Fibroblast of skin of back (primary cell): ENCODE measurements at places on chromosomes 7 and 10.

DNA sequence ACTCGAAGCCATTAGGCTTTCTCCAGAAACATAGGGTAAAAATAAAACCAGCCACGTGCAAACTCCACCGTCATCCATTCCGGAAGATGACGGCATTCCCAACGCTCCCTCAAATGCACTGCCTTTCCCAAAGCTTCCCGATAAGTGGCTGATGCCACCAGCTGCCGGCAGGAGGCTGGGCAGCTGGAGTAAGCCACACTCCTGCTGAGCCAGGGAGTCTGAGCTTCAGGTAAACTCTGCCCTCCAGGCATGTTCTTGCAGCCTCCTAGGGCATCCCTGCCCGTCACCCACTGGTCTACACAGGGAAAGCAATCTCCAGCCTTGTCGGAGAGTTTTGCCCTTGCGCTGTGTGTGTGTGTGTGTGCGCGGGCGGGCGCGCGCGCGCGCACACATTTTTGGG lies 40.5 kb upstream of the TMEM273 start:
- no peak for DNase-seq

- no peak for DNase-seq
Measured at GRCh38 chr7:37666026-37666799, 17.4 kb upstream of the GPR141 start.

- no peak for DNase-seq
Measured at GRCh38 chr10:5670662-5671375, 4.4 kb upstream of the ASB13 start.

GRCh38 chr10:17783751-17784150 lies 25.4 kb upstream of the MRC1 start:
- DNase-seq, result no peak

DNA sequence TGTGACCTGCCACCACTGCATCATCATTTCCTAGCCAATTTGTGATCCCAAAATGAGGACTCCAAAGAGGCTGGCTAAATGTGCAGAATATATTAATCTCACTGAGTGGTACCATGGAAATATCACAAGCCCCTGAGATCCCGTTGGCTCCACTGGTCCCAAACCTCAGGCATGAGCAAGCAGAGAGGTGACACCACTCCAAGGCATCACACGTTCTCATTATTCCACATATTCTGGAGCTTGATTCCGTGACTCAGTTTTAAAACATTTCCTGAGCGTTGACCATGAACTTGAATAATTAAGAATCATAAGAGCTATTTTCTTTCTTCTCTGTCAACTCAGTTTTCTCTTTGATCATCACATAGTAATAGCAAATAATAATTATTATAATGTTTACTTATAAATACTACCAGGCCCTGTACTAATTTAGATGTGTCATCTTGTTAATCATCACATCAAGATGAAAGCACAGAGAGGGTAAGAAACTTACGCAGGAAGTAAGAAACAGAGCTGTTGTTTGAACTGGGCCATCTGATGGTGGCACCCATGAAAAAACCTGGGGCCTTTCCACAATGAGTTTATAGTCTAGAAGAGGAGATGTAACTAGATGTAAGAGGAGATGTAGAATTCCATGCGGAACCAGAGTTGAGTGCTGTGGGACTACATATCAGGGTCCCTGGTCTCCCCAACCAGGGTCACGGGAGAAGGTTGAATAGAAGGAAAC lies 3.5 kb downstream of the APBB1IP start:
- DNase-seq, result no peak

- peak; percentile 70 for DNase-seq
Measured at GRCh38 chr7:151705636-151706276, 171.2 kb downstream of the PRKAG2 start.

DNA sequence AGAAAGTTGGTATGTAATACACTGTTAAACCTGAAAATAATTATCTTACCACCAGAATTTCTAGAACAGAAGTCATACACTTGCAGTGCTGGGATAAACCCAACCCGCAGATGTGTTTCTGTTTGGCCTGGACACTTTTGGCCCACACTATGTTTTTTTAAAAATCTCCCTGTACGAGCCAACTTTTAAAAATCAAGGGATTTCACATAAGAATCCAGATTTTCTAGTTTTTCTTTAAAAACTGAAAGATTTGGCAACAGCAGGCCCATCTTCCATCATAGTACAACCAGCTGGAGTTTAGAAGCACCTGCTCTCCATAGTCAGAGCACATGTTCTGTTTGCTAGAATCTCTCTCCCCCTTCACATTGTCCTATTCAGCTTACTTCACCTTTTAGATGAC lies 74.0 kb downstream of the TLL2 start:
- no peak for DNase-seq

DNA sequence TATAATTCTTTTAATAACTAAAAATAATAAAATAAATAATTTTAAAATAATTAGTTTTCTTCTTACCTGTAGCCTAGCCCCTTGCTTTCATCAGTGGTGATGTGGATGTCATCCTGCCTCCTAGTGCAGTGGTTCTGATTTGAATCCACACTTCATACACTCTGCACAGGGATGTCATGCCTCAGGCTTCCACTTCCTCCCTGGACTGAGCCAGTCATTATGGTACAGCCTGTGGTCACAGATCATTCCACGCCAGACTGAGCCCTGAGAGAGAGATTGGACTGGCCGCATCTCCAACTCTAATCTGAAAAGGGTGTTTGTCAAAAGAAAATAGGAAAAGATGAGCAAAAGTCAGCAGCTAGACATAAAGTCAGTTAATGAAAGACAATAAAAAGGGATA lies 436.2 kb upstream of the IGFBP3 start:
- DNase-seq, result no peak
